ENCODE measurements at places on chromosomes 16 and 17.
A peak's percentile ranks its signal among the peaks of the same experiment; 100 is the strongest.

DNA sequence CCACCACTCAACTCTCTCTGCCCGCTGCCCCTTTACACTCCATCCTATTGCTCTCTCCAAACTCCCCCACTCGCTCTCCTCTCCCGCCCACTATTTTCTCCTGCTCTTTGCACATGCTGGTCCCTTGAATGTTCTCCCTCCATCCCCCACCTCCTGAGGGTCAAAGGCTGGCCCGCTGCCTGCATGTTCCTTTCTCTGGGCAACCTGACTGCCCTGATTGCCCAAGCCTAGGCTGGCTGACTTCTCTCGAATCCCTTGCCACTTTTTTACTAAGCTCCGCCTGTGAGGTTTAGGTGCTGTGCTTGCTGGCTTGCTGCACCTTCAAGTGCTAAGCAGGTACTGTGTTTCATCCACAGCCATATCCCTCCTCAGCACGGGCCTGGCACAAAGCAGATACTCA is 2.7 kb downstream of the EMC8 start:
- DNase-seq: no peak

DNA sequence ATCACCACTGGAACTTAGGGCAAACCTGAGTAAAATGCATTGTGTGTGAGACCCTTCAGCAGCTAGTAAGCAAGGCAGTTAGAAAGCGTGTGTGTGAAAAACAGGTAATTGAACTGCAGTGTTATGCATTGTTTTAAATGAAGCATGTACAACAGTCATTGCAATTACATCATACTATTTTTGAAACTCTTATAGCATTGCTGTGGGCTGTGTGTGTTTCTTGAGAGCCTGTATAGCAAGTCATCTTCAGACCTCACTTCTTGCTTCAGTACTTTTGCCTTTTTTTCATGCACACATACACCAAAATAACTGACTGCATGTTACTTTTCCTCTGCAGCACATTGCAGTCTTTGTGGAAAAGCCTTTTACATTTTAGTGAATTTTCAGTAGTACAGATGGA is 19.2 kb downstream of the PTRH2 start:
- no peak for DNase-seq

GRCh38 chr16:23107117-23107516 is 42.1 kb downstream of the USP31 start:
- DNase-seq: no peak

DNA sequence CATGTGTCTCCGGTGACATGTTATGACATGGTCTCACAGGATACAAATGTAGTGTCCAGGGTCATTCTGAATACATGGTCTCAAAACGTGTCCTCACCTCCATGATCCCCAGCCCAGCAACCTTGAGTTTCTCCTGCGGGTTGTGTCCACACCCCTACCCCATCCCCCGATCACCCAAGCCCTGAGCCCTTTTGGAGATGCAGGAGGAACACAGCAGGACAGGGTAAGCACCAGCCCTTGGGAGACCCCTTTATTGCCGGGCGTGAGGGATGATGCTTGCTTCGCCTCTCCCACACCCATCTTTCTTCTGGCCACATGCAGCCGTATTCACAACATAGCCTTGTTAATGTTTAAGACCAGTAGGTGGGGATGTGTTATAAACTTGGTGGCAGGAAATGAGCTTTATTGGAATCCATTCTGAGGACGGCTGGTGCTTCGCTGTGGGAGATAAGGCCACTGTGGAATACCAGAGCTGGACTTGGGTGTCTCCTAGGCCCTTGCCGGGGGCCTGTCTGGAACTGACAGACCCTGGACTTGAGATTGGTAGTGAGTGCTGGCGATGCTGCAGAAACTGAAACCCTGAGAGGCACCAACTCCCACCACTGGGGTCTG is 5.5 kb downstream of the TMEM132E start:
- no peak for DNase-seq

GRCh38 chr17:39145143-39145542 is 6.3 kb downstream of the PLXDC1 start:
- DNase-seq: no peak

GRCh38 chr16:55711959-55712876 is 56.4 kb downstream of the SLC6A2 start:
- DNase-seq: peak; percentile 38

- DNase-seq: no peak
These were observed 27.1 kb downstream of the MEOX1 start for GRCh38 chr17:43634591-43635125.

- no peak for DNase-seq
These were observed 77.4 kb downstream of the RMI2 start for GRCh38 chr16:11422381-11423314.

- no peak for DNase-seq
These were observed 14.5 kb downstream of the SPIRE2 start for GRCh38 chr16:89842471-89843408.

DNA sequence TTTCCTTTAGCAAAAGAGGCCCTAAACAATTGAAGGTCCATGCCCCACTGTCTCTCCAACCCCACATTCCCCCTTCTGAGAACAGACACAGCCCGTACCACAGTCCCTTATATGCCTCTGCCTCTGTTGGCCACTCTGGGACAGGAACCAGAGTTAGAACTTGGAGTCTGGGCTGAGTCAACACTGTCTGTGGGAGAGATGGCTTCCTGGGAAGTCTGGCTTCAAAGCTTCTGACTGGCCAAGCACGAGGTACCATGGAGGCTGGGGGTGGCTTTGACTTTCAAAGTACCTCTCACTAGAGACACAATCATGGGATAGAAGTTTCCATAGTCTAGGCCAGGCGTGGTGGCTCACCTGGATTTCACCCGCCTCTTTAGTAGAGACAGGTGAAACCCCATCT is 14.9 kb upstream of the SPOP start:
- DNase-seq: no peak

DNA sequence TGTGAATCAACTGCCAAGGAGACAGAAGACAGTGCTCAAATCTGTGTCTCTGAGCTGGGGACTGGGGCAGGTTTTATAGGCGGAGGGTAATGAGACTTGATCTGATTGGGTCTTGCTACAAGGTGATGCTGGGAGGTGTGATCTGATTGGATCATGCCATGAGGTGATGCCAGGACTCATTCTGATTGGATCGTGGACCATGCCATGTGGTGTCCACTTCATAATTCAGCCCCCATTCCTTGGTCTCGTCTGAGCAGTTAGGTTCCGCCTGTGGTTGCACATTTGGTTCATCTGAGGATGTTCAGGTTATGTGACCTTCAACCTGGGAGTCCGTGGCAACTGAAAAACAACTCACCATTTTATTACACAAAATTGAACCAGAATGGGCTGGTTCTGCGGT is 41.0 kb downstream of the OTOA start:
- DNase-seq: no peak

DNA sequence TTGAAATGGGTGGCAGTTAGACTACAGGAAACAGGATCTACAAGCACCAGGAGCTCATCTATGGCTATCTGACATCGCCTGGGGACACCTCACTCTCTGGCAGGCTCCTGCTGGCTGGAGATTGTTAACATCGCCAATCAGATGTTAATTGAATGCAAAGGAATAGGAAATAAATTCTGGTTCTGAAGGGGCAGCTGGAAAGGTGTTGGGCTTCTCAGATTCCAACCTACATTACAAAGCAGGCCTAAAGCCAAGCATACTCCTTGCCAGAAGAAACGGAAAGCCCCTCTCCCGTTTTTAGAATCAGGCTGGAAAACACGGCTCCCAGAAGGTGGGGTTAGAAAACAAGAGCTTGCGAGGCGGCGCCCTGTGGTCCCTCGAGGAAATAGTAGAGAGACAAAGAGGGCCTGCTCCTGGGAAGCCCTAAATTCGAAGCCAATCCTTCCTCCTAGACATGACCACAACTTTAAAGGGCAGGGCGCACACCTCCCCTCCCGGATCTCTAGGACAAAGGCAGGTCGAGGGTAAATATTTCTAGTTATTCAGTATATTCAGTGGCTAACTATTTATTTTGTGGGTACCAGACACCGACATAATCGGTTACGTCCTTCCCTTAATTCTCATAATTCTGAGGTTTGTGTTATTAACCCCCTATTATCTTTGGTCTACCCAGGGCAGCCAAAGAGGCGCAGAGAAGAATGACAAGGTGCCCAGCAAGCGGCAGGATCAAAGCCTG is 763 bp upstream of the TOM1L1 start:
- DNase-seq: no peak

- no peak for DNase-seq
These were observed 681 bp downstream of the USP43 start for GRCh38 chr17:9645851-9646545.

DNA sequence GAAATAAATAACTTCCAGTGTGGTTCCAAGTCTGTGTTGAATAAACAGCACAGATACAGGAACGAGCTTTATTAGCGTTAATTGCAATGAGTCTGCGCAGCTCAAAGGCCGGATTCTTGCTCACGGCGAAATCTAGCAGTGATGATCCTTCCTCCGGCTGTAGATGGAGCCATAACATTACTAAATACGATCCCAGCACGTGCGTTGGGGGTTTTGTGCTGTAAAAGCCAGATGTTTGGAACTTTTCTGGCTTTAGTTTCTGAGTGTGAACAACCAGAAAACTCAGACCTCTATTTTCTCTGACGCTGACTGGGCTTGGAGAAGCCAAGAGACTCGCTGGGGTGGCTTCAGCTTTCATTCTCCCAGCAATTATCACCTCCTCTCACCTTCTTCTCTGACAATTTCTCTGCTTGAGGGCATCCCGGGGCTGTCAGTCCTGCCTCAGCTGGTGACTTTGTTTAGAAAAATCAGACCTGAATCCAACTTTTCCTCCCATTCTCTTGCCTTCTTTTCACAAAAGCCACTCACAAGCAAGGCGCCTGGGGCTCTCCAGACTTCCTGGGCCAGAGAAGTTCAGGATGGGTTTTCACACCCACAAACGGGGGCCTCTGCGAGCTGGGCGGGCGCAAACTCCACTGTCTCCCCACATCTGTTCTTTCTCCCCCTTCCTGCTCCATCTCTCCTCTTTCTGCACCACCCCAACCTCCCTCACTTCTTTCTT is 47.1 kb upstream of the AKTIP start:
- DNase-seq: peak; percentile 9

DNA sequence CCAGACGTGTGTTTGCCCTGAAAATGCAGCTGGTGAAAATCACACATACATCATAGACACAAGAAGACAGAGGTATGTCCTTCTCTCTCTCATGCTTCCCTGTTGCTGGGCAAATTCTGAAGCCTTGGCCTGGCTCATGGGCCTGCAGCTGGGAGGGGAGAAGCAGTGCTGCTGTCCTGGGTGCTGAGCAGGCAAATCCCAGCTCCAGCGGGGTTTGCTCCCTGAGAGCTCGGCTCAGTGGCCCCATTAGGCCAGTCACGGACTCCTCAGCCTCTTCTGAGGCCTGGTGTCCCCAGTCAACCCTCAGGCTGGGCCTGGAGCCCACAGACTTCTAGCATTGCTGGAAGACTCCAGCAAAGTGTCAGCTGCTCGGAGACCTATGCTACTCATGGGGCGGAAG is 11.7 kb downstream of the RHBDL3 start:
- DNase-seq: no peak

- no peak for DNase-seq
These were observed 922 bp upstream of the MRPL58 start for GRCh38 chr17:75011401-75012095.

DNA sequence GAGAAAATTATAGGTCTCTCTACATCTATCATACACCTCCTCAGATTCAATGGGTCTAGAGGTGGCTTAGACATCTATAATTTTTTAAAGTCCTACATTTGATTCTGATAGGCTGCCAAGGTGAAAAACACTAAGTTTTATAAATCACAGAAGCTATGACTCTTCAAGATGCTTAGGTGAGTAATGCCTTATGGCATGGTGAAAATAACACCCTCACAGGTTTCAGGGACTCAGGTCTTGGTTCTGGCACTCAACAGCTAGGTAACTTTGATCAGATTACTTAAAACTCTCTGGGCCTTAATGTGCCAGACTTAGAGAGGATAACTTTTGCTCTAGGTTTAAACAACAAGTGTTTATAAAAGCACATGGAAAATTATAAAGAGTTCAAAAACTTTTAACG is 2.0 kb upstream of the COX10 start:
- no peak for DNase-seq

GRCh38 chr16:83023640-83024039 is 396.9 kb downstream of the CDH13 start:
- DNase-seq: no peak

GRCh38 chr16:66469291-66469946 is 42.3 kb downstream of the BEAN1 start:
- DNase-seq: no peak

DNA sequence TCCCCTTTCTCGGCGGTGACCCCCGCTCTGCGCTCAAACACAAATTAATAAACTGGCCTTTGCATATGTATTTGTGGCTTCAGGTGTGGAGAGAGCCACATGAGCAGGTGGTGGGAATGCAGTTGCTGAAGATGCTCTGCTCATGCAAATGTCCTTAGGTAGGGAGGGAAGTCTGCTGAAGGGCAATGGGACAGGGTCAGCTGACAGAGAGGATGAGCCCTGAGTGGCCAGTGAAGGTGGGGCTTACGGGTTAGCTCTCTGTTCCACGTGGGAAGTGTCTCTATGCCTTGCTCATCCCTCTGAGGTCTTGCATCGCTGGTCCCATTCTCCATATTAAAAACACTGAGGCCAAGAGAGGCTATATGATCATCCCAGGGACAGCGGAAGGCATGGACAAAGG is 74.2 kb upstream of the CCL1 start:
- DNase-seq: no peak

DNA sequence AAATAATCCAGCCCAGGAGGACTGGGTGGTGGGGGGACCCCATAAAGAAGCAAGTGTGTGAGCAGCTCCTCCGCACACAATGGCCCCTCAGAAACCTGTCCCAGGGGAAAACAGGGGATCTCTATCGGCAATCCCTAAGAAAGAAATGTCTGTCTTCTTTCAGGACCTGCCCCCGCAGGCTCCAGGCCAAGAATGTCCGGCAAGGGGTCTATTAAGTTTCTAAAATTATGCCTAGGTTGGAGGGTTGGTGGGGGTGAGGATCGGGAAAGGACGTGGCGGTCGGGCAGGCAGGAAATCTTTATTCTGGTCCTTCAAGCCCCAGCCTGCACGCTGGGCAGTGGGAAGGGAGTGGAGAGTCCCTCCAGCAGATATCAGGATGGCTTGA is 23.4 kb upstream of the LITAF start:
- DNase-seq: no peak

GRCh38 chr16:9300252-9300651 is 208.8 kb downstream of the HAPSTR1 start:
- DNase-seq: no peak

- no peak for DNase-seq
These were observed 98.9 kb downstream of the SOCS1 start for GRCh38 chr16:11157143-11157542.

DNA sequence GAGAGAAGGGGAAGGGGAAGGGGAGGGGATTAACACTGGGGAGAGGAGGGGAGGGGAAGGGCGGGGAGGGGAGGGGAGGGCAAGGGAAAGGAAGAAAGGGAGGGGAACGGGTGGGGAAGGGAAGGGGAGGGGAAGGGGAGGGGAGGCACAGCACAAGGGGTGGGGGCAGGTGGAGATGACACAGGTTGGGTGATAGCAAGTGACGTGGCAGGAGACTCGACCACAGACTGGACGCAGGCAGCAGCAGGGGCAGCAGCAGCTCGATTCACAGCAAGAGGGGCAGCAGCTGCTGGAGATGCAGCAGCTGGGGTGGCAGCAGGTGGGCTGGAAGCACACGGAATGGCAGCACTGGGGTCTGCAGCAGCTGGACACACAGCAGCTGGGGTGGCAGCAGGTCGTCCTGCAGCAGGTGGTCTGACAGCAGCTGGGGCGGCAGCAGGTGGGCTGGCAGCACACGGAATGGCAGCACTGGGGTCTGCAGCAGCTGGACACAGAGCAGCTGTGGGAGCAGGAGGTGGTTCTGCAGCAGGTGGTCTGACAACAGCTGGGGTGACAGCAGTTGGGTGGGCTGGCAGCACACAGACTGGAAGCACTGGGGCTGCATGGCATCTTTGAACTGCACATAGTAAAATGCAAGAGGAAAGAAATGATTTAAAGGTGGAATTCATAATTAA is at the start of gene KRTAP4-16:
Gene KRTAP4-16, minus strand, starts transcription at position 624 of the 674 bp plus-strand sequence. Its CDS starts 0 bp downstream, at position 624.
- DNase-seq: no peak
